Activated naive CD8-positive, alpha-beta T cell treated with anti-CD3 and anti-CD28 coated beads, Interleukin-2, amount 10 ng/mL, durations not matched to agents 7 days and 5 days (primary cell): ENCODE measurements at places on chromosomes 12 and 14. TPM values are rescaled to one million over a fixed set of nuclear protein-coding genes. Genes with fewer than 3 reads are reported as not detected.

Gene LRRC10
- total RNA-seq: not detected

Gene COX14
- total RNA-seq: 54.2 TPM

Gene CLMN
- 4.3 TPM for total RNA-seq

GRCh38 chr12:92032965-92033364 is 112.7 kb downstream of the BTG1 start:
- DNase-seq: no peak

- DNase-seq: no peak
These were observed 11.2 kb downstream of the BCAT1 start for GRCh38 chr12:24937553-24938244.

- DNase-seq: no peak
These were observed 19.3 kb downstream of the CYP46A1 start for GRCh38 chr14:99703381-99703780.

GRCh38 chr14:70640938-70641547 is 673 bp upstream of the TTC9 start:
- DNase-seq: peak; percentile 66

GRCh38 chr12:25271486-25272098 is 20.9 kb upstream of the KRAS start:
- no peak for DNase-seq

GRCh38 chr12:49946086-49946485 is 4.5 kb upstream of the AQP2 start:
- no peak for DNase-seq

- DNase-seq: peak; percentile 38
These were observed 9.8 kb downstream of the APPL2 start for GRCh38 chr12:105226219-105226618.
